ENCODE measurements at places on chromosomes 12 and 14. TPM values are rescaled to one million over a fixed set of nuclear protein-coding genes. Genes with fewer than 3 reads are reported as not detected.
A peak's percentile ranks its signal among the peaks of the same experiment; 100 is the strongest.

The AMDHD1 gene
- 0.39 TPM for polyA plus RNA-seq

The WSCD2 gene
- polyA plus RNA-seq = not detected

The ALDH6A1 gene
- 30.8 TPM for polyA plus RNA-seq

The AQP6 gene
- polyA plus RNA-seq = 0.04 TPM

The CACNA2D4 gene
- polyA plus RNA-seq = 1.8 TPM

The TDRD9 gene
- polyA plus RNA-seq = 9.6 TPM

The NOVA1 gene
- 3.0 TPM for polyA plus RNA-seq

The FAM90A1 gene
- 0.03 TPM for polyA plus RNA-seq

The FOXG1 gene
- polyA plus RNA-seq = not detected

The LRRC10 gene
- polyA plus RNA-seq = 12.6 TPM

The NABP2 gene
- 14.8 TPM for polyA plus RNA-seq

The PKP2 gene
- polyA plus RNA-seq = 111 TPM

The GPR33 gene
- polyA plus RNA-seq = not detected

The NEUROD4 gene
- not detected for polyA plus RNA-seq

The XRCC3 gene
- 1.9 TPM for polyA plus RNA-seq

The ANO4 gene
- polyA plus RNA-seq = not detected

DNA sequence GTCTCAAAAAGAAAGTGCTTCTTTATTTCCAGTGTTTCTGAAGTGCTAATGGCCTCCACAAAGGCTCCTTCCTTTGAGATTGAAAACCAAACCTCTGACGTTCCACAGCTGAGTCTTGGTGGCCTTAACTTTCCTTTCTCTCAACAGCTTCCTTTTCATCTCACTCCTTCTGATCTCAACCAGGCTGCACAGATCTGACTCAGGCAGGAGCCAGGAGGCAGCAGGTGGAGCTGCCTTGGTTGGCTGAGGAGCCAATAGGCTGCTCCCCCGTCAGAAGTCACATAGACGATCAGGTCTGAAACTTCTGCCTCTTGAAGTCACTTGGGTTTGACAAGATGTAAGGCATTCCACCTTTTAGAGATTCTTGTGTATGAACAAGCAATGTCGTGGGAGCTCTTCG lies 9.1 kb upstream of the KCNA5 start:
- no peak for DNase-seq

GRCh38 chr12:20125276-20125798 lies 243.0 kb upstream of the PDE3A start:
- DNase-seq = no peak

GRCh38 chr12:124469193-124469888 lies 98.1 kb downstream of the NCOR2 start:
- DNase-seq = no peak

GRCh38 chr12:52155048-52155868 lies 36.6 kb downstream of the KRT80 start:
- peak; percentile 51 for DNase-seq

DNA sequence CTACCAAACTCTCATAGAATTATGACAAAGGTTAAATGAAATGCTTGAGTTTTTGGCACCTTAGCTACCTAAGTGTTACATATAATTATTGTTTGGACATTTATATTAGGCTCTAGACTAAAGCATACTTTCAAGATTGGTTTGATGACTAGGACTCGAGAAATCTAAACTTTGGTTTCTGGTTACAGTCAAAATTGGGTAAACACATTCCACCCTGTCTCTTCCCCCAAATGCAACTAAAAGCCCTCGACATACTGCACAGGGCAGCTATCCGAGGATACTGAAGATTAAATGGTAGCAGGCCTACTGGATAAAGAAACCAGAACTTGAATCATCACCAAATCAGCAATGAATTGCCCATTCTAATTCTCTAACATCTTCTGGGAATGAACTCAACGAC lies 369.1 kb downstream of the PRKD1 start:
- no peak for DNase-seq

- peak; percentile 13 for DNase-seq
Observed at GRCh38 chr12:104166465-104166864, 28.5 kb upstream of the NFYB start.

- no peak for DNase-seq
Observed at GRCh38 chr14:97185186-97185585, 388.0 kb downstream of the VRK1 start.

- no peak for DNase-seq
Observed at GRCh38 chr12:57929092-57929830, 12.1 kb upstream of the ATP23 start.

GRCh38 chr12:115943630-115944391 lies 333.7 kb downstream of the MED13L start:
- no peak for DNase-seq

DNA sequence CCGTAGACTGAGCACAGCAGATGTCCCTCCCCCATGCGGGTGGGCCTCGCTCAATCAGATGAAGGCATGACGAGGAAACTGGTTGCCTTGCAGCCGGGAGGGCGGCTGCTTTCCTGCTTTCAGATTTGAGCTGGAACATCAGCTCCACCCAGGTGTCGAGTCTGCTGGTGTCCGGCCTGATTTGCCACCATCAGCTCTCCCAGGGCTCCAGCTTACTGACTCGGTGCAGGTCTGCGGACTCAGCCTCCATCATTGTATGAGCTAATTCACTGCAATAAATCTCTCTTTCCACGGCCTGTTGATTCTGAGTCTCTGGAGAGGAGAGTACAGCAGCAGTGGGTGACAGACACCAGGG lies 156.2 kb downstream of the KIF26A start:
- DNase-seq = peak; percentile 11

GRCh38 chr14:76490735-76491134 lies 114.8 kb downstream of the ESRRB start:
- no peak for DNase-seq

DNA sequence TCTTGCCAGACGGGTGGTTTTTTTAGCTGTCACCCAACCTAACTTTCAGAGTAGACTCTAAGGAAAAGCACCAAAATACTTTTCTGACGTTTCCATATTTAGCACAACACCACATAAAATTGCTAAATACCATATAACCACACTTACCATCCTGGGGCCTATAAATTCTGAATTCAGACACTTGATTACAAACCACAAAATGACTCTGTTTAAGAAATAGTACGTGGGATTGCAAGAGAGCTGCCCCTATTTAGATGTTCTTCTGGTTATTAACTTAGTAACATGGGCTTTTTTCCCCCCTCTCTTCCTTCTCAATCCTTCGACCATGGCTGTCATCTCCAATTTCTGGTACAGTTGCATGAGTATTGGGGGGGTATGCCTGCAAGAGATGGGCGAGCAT lies 287.7 kb downstream of the BMP4 start:
- no peak for DNase-seq

DNA sequence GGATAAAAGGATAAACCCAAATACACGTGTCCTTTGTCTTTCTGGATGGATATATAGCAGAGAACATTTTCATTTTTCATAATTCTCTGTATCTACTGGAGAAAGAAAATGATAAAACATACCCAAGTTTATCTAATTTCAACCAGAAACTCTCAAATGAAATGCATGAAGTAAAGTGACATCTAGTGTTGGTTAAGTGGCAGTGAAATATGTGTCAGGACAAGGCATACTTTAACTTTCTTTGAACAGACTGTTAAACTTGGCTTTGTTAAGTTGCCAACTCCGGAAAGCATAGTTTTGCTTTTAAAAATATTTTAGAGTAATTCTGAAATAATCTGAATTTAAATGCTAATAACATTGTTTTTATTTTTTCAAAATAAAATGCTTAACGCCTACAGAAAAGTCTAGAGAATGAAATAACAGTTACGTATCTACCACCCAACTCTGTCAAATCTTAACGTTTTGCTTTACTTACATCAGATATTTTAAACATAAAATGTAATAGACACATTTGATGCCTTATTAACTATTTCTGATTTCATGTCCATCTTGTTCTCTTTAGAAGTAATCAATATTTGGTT lies 25.2 kb upstream of the NTN4 start:
- DNase-seq = no peak

GRCh38 chr12:48979602-48980388 lies 1.7 kb downstream of the WNT1 start:
- peak; percentile 36 for DNase-seq

DNA sequence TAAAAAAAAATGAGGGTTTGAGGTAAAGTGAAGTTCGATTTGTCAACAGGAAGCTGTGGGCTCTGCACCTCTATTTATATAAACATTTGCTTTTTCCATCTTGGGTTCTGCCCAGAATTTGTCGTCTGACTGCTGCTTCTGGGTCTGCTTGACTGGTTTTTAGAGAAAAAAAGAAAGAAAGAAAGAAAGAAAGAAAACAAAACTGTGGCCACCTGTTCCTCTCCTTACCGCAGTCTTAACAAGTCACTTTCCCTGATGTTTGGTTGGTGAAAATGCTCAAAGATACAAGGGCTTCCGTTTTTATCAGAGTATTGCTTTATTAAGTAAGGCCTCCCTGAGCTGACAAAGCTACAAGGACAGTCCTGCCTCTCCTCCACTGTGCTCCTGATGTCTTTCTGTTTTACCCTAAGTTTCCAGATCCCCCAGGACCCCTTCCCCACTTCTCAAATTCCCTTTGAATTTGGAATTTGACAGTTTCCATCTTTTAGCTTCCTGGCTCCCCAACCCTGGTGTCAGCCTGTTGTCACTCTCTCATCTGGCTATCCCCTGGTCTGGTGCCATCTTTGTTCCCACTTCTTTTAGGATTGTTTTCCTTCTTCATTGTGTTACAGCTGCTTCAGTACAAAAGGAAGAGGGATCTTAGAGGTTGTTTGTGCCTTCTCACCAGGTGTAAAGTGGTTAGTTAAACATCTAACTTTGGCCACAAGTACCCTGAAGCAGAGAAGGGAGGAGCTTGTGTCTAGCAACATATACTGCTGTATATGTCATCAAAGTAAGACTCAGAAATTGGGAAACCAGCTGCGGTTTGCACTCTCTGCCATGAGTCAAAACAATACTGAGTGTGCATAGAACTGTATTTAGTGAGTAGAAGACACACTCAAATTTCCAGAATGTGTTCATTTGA lies 18.0 kb downstream of the MFAP5 start:
- no peak for DNase-seq

DNA sequence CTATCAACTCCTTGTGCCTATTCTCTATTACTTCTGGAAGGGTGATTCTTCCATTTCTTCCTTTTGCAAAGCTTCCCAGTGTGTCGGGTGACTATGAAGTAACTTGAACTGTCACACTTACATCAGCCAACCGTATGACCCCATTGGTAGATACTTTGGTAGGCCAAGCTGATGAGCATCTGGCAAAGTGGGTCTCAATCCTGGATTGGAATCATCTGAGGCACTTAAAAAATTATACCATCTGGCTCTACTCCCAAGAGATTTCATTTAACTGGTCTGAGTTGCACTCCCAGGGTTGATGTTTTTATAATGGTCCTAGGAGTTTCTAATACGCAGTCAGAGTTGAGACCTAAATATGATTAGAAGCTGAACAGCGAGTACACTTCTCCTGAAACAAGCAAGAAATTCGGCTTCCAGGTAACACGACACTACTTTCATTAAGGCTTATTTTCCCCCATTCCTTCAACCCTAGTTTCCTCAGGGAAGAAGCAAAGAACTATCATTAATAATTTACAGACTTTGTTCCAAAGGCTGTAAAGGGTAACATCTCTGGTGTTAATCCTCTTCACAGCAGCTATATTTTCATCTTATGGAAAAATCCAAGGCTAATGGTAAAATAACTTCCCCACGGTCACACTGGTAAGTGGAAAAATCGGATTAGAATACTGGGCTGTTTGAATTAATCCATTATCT lies 76.8 kb downstream of the PDE6H start:
- DNase-seq = no peak

DNA sequence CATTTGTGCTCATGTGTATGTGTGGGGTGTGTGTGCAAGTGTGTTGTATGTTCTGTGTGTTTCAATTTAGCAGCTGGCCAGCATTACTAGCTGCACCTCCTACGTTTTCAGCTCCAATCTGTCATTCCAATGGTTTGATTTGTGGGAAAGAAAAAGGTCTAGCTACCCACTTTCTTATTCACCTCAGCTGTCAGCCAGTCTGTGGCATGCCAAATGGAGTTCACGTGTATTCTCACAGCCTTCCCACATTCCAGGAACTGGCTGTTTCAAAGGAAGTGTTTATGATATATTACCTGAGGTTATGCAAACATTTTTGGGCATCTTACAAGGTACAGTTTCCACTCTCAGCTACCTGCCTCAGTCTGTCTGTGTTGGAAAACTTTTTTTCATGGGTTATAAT lies 220.2 kb upstream of the CPNE8 start:
- no peak for DNase-seq

DNA sequence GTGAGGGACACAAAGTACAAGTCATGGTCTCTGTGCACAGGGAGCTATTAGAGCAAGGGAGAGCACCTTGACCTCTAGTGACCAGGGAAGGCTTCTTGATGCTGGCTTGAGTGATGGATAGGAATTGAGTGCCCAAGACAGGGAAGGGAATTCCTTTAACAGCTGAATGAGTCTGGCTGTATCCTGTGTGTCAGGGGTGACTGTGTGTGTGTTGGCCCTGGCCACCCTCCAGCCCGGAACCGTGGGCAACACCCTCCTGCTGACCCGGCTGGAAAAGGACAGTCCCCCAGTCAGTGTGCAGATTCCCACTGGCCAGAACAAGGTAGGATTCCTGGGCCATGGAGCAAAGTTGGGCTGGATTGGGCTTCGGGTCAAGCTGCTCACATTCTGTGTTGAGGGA lies 5.5 kb upstream of the PFDN5 start:
- DNase-seq = no peak

- no peak for DNase-seq
Observed at GRCh38 chr14:92694807-92695206, 53.6 kb downstream of the LGMN start.

- no peak for DNase-seq
Observed at GRCh38 chr14:97046967-97047366, 249.8 kb downstream of the VRK1 start.

DNA sequence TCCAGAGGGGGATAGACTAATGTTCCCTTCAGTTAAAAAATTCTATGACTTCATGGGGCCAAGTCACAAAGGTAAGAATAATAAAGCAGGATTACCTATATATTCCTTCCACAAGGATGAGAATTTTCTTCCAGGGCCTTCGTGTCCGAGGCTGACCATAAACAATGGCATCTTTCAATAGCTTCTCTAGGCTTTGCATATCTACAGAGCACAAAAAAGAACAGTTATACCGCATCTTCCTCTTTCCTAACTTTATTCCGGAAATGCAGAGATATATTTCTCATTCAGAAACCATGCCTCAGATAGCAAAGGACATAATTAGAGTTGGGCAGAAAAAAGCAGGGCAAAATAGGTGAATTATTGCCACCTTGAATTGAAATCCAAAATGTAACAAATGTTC lies 58.3 kb upstream of the ISM2 start:
- no peak for DNase-seq

DNA sequence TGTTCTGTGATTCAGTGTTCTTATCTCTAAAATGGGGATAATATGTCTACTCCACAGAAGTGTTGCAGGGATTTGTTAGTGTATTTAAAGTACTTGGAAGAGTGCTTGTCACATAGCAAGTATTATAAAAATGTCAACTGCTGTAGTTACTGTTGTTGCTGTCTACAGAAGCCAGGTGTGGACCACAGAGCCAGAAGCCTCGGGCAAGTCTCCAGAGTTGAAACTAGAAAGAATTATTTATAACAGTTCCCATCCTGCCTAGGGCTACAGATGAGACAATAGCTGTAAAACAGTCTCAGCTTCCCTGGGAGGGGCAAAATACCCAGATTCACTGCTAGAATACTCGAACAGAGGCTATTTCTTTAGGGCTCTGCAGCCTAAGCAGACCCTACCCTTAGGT lies 55.4 kb upstream of the FUT8 start:
- no peak for DNase-seq

All from heart left ventricle (tissue), 16 donors.